ENCODE measurements at places on chromosomes 4 and X.
A peak's percentile ranks its signal among the peaks of the same experiment; 100 is the strongest.

DNA sequence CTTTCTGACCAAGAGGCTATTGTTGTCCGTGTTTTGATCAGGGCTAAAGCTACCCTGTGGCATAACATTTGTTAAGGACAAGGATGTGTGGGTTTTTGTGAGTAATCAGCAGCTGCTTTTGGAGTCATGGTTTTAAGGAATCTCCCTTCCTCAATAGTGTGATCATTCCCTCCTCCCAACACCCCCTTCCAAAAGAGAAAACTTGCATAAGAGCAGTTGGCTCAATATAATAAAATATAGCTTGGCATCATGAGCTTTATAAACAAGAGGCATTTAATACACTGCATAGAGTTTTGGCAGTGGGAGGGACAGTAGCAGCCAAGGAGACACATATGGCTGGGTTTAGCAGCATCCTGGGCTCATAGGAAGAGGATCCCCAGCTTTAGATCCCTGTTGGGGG, 84.7 kb downstream of the NHS start:
- DNase-seq: peak; percentile 42

- DNase-seq: no peak
These were observed 183.6 kb downstream of the MGST2 start for GRCh38 chr4:139849219-139849618.

DNA sequence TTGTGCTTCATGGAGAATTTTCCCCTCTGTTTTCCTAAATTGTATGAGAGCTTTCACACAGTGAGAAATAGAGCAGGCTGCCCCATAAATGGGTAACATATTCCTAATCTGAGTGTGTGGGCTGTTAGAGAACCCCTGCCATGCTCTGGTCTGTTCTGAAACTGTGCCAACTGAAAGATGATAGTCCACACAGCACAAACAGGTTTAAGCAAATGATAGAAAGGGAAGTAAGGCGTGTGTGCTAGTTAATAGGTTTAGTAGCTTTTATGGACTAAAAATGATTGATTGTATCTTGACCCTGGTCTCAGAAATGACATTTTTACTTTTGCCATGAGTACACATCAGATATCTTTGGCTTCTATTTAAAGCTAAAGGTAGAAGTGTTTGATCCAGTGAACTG, 106.2 kb downstream of the PRRG1 start:
- no peak for DNase-seq

- no peak for DNase-seq
These were observed 800.2 kb upstream of the FTHL17 start for GRCh38 chrX:31872007-31872406.

- DNase-seq: no peak
These were observed 9.9 kb downstream of the MAN2B2 start for GRCh38 chr4:6584865-6585264.

GRCh38 chrX:135114392-135114791, 5.9 kb downstream of the ETDB start:
- DNase-seq: no peak

GRCh38 chrX:63746715-63747114, 38.3 kb downstream of the ARHGEF9 start:
- DNase-seq: no peak

DNA sequence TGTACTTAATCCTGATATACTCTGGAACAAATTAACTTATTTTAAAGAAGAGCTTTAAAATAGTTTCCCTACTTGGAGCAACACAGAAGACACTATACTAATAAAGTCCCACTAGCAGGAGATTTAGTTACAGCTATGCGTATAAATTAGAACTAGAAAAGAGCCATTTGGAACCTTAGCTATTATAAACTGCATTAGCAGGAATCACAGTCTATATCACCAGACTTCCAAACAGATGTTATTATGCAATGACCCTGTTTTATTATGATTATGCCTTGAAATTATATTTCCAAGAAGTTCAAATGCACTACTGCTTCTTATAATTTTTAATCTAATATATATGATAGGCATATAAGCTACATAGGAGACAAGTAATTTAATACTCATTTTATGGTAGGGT, 95.5 kb upstream of the WDR44 start:
- no peak for DNase-seq

DNA sequence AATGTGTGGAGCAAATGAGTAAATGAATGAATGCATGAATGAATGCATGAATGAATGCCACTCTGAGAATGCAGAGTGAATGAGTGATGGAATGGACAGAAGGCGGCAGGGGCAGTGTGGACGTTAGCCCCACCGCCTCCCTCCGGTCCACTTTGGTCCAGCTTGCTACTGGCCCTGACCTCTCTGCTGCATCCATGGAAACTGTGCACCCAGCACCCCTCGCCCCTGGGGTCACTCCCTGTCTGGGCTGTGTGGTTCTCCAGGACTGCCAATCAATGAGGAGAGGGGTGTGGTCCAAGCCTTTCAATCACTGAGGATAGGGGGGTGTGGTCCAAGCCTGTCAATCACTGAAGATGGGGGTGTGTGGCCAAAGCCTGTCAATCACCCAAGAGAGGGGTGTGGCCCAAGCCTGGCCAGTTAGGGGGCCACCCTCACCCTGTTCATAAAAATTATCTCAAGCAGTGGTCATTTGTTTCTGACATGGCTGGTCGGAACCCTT, 39.2 kb upstream of the ASMTL start:
- peak; percentile 54 for DNase-seq

DNA sequence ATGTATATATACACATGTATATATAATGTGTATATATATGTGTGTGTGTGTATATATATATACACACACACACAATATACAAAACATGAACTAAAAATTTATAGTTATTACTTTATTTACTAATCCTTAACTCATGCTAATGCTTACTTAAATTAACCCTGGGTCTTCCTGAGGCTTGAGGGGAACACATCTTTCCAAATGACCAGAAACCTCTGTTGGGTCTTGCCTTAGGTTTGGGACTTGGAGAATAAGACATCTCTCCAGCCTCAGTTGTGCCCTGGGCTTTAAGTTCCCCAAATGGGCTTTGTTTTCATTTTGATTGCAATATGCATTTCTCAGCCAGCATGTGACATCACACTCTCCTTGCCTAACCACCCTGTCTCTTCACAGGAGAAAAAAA, 7.7 kb downstream of the GEMIN8 start:
- DNase-seq: no peak

- no peak for DNase-seq
These were observed 63.7 kb downstream of the SEC24D start for GRCh38 chr4:118772081-118772766.

DNA sequence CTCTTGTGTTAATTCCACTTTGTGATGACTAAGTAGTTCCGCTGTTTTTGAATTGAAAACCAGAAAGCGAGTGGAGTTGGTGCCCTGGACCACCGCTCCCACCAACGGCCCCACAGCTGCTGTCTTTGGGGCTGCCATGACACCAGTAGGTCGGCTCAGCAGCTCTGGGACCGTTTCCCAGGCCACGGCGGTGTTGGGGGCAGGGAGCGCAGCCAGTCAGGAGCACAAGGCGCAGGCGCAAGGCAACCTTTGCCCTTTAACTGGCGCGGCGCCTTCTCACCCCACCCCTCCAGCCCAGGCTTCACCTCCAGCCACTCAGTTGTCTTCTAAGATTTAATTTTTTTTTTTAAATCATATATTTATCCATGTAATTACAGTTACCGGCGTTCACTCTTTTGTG, at the start of gene GK2:
Gene GK2 (minus strand): TSS at position 166 of the 400 bp plus-strand sequence. CDS start 28 bp downstream, at position 138.
- no peak for DNase-seq
